ENCODE measurements at places on chromosomes 5 and 9.
A peak's percentile ranks its signal among the peaks of the same experiment; 100 is the strongest.

GRCh38 chr5:147578228-147579024 is 68.6 kb upstream of the DPYSL3 start:
- no peak for DNase-seq

DNA sequence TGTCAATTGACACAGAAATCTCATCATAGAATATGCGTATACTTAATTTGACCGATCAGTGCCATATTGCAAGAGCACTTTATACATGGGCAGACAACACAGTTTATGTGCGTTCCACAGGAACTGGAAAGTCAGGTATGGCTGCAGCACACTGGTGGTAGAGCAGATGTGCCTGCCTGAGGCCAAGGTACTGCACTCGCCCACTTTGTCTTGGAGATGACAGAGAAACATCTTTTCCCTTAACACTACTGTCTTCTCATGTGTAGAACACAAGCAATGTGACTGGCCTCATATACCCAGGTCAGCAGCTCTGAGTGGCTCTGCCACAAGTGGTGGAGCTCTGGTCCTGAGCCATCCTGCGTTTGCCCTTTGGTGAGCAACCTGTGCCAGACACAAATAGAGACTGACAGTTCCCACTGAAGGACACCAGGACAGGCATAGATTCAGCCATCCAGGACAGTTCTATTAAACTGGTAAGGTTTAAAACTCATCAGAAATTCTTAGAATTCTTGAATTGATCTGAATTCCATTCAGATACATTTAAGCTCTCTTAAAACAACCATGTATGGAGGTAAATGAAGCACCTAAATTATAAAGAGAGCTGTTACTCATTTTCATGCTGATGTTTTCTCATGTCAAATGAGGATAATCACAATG is 21.0 kb upstream of the PPP2CA start:
- no peak for DNase-seq

GRCh38 chr5:10505517-10506095 is 58.3 kb upstream of the ANKRD33B start:
- no peak for DNase-seq

DNA sequence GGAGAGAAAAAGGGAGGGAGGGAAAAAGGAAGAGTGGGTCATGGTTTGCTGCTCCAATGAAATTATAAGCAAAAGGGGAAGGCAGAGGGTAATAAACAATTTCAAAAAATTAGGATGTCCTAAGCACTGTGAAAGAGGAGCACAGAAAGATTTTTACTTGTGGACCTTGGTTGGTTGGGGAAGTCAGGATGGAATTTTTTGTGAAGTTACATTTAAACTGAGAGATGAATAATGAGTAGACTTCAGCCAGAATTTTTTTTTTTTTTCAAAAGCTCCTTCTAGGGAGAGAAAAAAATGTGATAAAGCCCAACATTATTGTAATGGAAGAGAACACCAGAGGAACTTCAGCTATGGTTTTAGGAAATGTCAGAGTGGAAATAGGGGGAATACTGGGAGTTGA is 515.9 kb upstream of the PAPPA start:
- DNase-seq: no peak

DNA sequence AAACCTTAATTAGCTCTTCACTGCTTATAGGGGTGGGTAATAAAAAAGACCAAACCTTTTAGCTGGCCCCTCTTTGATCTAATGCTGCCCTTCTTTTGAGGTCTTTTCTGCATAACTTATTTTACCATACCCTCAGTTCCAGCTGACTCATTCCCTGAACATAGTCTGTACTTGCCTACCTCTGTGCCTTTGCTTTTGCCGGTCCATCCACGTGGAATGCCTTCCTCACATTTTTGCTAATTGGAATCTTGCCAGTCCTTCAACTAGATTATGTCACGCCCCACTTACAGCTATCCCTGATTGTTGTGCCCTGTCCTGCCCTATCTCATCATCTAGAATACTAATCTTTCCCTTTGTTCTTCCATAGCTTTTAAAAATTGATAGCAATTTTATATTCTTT is 44.2 kb downstream of the FAF2 start:
- no peak for DNase-seq

- no peak for DNase-seq
These were observed 209.0 kb downstream of the CWC27 start for GRCh38 chr5:64977779-64978178.

GRCh38 chr5:78747055-78747454 is 98.5 kb upstream of the LHFPL2 start:
- no peak for DNase-seq

GRCh38 chr9:1869843-1870242 is 145.3 kb upstream of the SMARCA2 start:
- peak; percentile 13 for DNase-seq

DNA sequence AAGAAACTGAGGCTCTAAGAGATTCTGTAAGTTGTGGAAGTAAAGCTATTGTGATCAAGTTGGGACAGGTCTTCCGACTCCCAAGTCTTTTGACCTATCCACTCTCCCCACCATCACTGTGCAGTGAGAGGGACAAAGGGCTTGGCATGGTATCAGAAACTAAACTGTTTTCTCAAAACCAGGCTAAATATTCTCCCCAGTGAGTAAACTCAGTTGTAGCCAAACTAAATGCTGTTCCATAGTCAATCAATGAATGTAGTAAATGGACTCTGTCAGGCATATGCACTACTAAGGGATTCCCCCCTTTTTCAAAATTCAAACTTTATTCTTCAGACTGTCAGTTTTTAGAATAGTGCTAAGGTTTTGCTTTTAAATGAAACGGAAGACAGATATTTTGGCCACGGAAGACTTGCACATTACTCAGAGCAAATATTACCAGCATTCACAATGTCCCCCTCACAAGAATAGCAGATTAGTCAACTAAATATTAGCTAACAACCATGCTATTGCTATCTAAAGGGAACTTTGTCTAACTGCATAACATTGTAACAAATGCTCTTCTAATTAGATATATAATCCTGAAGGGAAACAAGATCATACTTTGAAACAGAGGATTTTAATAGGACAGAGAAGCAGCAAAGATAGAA is 7.1 kb downstream of the PRKAA1 start:
- no peak for DNase-seq

GRCh38 chr9:133920471-133920870 is 71.7 kb downstream of the VAV2 start:
- no peak for DNase-seq

DNA sequence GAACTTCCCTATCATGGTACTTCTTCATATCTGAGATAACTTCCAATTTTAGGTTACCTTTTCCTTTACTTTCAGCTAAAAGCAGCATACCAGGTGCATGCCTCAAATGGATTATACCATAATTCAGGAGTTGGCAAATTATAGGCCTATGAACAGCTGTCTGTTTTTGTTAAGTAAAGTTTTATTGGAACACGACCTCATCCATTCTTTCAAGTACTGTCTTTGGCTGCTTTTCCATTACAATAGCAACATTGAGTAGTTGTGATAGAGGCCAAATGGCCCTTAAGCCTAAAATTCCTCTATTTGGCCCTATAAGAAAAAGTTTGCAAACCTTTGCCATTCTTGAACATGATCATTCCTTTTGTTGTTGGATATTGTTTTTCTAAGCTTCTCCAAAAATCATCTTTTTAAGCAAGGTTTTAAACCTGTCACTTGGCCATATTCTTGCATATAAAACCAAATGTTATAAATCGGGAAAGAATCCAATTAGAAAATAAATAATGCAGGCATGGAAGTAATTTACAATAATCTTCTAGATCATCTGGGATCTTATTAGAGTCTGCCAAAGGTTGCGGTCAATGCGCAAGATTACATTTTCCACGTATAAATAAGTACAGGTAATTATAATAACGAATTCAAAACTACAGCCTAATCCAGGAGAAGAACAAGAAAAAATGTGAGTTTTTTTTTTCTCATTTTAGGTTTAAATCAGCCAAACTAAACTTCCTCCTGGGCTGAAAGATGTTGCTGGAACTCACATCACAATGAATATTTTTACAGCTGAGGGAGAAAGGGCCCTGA is 226.5 kb upstream of the ANKRD55 start:
- no peak for DNase-seq

DNA sequence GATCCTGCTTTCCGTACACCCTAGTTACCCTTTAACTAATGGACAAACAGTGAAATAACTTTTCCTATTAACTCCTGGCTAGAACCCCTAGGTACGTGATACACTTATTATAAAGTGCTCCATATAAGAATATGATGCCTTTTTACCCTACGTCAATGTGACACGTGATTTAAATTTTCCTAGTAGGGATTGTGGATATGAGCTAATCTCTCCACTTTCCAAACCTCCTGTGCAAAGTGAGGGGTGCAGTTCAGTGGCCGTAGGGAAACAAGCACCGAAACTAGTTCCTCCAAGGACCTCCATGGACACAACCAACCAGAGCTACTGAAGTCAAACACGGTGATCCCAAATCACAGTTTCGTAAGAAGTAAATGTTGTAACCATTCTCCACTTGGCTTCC is 19.3 kb downstream of the NFIB start:
- no peak for DNase-seq

GRCh38 chr5:101084353-101084752 is 181.3 kb upstream of the ST8SIA4 start:
- no peak for DNase-seq

- DNase-seq: no peak
These were observed 34.4 kb downstream of the GSN start for GRCh38 chr9:121302341-121302740.

DNA sequence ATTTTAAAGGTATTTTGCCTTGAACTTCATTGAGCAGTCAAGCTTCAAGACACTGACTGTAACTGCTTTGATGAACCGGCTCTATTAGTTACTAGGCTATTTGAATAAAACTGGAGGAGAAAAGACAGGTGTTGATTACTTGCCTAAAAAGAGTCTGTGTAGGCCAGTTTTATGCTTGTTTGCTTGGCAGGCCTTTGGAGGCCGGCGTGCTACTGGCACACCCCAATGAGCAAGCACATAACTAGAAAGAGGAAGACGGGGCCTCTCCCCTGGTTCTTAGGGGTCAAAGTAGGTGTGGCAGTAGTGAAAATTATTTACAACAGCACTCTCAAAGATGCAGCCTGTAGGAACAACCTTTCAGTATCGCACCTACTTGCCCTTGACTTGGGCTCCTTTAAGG is 2.1 kb upstream of the ZFR start:
- no peak for DNase-seq

DNA sequence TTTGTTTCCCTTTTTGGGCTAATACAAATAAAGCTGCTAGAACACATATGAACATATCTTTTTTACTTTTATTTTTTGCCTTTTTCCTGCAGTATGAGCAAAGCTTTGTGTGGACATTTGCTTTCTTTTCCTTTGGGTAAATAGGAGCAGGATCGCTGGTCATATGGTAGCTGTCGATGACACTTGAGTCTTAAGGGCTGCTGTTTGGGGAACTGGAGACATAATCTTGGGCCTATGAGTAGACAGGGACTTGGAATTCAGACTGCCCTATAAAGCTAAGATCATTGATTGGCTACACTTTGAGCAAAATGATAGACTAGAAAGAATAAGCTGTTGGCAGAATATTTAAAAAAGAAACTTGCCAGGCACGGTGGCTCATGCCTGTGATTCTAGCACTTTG is 60.9 kb upstream of the ABL1 start:
- no peak for DNase-seq

DNA sequence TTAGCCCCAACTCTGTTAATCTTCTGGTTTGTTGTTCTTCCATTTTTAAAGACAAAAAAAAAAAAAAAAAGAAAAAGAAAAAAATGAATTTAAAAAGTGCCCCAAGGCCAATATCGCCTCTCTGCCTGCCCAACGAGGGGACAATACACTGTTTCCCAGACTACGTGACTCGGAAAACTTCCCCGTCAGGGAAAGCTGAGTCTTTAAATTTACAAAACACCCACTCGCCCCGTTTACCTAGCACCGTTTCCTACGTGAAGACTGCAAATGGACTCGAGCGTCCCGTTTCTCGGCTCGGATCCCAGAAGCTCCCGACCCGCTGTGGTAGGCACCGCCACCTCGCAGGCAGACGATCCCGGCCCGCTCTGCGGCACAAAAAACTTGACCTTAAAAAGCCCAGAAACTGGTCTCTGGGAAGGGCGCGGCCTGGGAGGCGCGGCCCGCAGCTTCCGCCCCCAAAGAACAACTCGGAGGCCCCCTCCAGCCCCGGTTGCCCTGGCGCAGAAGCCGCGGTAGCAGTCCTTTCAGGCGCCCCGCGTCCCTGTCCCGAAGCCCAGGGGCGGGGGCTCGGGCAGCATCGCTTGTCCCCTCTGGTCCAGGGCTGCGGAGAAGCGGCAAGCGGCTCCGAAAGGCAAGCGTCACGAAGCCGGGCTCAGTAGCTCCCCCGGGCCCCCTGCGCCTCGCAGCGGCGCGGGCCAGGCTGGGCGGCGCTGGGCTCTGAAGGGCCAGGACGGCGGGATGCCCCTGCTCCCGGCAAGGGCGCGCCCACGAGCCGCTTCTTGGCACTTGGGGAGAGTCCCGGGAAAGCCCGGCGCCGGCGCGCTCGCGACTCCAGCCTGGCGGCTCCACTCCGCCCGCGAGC is at the start of gene GCNT4:
Gene GCNT4, minus strand, starts transcription at position 367 of the 862 bp plus-strand sequence. CDS start 22,521 bp downstream, outside the sequence.
- peak; percentile 33 for DNase-seq

- DNase-seq: no peak
These were observed 42.5 kb upstream of the MELK start for GRCh38 chr9:36530224-36530623.

DNA sequence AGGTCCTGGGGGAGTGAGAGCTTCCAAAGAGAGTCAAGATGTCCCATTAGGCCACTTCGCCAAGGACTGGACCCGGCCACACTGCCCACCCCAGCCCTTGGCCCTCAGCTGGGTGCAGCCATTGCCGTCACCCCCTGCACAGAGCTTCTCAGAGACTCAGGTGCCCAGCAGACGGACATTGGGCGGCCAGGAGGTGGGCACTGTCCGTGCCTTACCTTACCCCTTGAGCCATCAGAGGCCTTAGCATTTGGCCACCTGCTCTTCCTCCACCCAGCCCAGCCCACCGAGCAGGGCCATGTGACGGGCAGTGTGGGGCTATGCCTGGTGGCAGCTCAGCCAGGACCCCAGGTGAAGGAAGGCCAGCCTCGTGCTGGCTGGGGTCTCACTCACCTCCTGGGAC is 3.3 kb upstream of the DNLZ start:
- no peak for DNase-seq
